ENCODE measurements at places on chromosomes 4 and X.

DNA sequence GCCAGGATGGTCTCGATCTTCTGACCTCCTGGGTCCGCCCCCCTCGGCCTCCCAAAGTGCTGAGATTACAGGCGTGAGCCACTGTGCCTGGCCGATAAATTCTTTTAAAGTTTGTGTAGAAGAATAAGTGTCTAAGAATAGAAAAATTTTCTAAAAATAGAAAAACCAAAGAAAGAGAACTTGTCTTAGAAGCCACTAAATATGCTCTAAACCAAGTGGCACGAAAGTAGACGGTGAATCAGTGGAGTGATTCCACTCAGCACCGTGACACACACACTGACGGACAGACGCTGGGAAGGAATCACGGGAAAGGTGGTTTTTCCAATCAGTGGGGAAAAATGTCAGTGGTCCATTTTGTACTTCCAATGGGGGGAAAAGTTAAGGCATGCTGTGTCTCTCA is 72.7 kb upstream of the PSAPL1 start:
- H3K4me1 ChIP-seq = peaks cover 4% of the 10 kb centered on the region
- no peaks in the 10 kb centered on the region for H3K27me3 ChIP-seq
- no peak for DNase-seq
- no peak overlapping the region for H3K27ac ChIP-seq

GRCh38 chrX:34559325-34559724 is 97.8 kb downstream of the TMEM47 start:
- H3K4me1 ChIP-seq = no peaks in the 10 kb centered on the region
- DNase-seq = peak; percentile 6
- H3K36me3 ChIP-seq = no peaks in the 10 kb centered on the region
- H3K27me3 ChIP-seq = no peaks in the 10 kb centered on the region
- H3K4me3 ChIP-seq = no peak overlapping the region

DNA sequence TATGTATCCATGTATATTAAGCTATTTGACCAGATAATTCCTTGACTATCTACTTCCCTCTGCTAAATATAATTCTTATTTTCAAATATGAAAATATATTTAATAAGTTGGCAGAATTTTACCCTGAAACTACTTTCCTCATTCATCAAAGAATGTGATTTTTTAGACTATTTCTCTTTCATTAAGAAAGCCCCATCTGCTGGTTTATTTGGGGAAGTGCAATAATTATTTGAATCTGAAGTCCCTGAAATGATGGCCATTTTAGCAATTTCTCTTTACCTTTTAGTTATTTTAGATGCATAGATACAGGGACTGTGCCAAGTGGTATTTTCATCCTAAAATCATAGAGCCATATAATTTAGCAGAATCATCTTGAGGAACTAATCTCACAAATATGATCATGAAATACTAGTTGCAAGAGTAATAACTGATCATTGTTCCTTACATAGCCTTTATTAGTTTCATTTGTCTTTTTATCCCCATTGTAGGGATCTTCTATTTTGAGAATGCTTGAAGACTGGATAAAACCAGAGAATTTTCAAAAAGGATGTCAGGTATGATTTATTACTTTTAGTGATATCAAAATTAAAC is 39.0 kb downstream of the ENPEP start:
- H3K4me3 ChIP-seq = no peak overlapping the region
- H3K27me3 ChIP-seq = no peaks in the 10 kb centered on the region
- no peaks in the 10 kb centered on the region for H3K36me3 ChIP-seq
- DNase-seq = peak; percentile 39

DNA sequence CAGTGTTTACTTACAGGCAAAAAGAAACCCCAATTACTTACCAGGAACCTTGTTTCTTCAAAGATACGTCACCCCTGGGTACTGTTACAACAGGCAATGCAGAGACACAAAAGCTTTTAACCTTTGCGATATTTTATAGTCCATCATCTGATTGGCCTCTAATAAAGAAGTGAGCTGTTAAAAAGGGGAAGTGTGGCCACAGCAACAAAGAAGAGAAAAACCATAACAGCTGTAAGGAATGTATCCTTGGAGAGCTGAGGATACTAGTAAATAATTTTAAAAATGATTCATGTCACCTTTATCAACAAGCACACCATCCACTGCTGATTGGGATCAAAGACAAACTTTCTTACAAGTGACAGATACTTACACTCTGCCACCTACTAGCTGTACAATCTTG is 14.1 kb downstream of the GABRA4 start:
- no peak for DNase-seq
- H3K27ac ChIP-seq = no peak overlapping the region
- no peaks in the 10 kb centered on the region for H3K36me3 ChIP-seq

DNA sequence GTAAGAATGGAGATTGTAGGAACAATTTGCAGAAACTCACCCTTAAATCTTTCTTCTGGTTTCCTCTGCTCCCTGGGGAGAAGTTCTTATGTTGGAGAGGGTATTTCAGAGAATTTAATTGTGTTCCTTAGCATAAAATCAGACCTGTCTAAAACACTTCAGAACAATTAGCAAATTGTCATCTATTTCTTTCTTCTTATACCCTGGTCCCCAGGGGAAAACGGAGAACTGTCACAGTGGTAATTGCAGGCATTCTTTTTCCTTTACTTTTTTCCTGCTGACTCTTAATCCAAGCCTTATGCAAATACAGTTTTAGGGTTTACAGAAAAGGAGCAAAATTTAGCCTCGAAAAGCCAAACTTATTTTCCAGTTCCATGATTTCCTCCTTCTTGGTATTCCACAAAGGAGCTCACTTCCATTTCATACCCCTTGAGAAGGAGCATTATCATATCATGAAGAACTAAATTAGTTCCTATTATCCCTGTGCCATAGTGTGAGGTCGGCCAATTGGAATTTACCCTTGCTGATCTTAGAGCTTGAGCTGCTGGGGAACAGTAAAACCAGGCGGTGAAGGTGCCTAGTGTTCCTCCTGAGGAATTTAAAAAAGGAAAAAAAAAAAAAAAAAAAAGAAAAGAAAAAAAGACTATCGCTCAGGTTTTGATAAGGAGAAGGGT is 173.8 kb downstream of the IL15 start:
- no peak for DNase-seq
- H3K4me1 ChIP-seq = no peaks in the 10 kb centered on the region
- H3K4me3 ChIP-seq = no peak overlapping the region
- no peak overlapping the region for H3K27ac ChIP-seq
- no peaks in the 10 kb centered on the region for H3K27me3 ChIP-seq
- no peaks in the 10 kb centered on the region for H3K36me3 ChIP-seq

DNA sequence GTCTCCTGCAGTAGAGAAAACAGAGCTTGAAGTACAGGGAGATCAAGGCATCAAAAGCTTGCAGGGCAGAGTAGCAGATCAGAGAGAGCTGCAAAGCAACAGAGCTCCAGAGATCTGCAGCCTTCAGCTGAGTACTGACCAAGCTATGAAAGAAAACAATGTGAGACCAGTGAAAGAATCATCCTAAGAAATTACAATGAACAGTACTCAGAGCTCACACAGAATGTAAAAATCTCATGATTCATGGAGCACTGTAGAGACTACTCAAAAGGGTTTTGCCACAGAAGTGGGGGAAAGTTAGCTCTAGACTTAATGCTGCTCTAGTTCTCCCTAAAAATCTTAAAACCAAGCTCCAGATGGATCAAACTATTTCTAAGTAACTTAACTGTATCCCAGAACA is 80.0 kb upstream of the MAB21L2 start:
- H3K27ac ChIP-seq = no peak overlapping the region
- H3K4me3 ChIP-seq = no peak overlapping the region
- DNase-seq = no peak
- no peaks in the 10 kb centered on the region for H3K27me3 ChIP-seq
- H3K4me1 ChIP-seq = no peaks in the 10 kb centered on the region
